ENCODE measurements at places on chromosomes 5 and 9.

GRCh38 chr5:88895681-88896501, 12.9 kb upstream of the MEF2C start:
- no peak for DNase-seq

GRCh38 chr9:96085491-96086143, 210.1 kb downstream of the ERCC6L2 start:
- DNase-seq: no peak

GRCh38 chr9:131698618-131698985, 41.3 kb downstream of the RAPGEF1 start:
- no peak for DNase-seq

GRCh38 chr9:97903177-97903576, 19.1 kb downstream of the TRMO start:
- no peak for DNase-seq

DNA sequence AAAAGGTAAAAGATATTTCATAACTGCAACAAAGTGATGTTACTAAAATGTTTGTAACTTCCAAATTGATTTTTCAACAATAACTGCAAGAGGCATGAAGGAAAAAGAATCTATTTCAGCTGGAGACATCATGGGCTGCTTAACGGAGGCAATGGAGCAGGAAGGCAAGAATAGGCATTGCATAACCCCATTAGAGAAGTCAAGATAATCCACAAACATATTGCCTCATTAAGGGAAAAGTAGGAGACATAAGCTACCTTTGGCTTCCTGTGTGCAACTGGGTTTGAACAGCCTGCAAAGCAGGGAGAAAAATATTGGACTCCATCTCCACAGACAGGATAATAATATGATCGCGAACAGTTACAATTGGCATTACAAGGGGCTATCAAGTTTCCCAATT, 46.7 kb downstream of the SLCO4C1 start:
- no peak for DNase-seq

Data from GM20000 (cell line).